ENCODE measurements at places on chromosomes 13 and 19.

- DNase-seq, result no peak
These were observed 2.7 kb upstream of the OR7G2 start for GRCh38 chr19:9109959-9110358.

- peak; percentile 89 for DNase-seq
These were observed 1.6 kb downstream of the SPINT2 start for GRCh38 chr19:38265921-38266429.

DNA sequence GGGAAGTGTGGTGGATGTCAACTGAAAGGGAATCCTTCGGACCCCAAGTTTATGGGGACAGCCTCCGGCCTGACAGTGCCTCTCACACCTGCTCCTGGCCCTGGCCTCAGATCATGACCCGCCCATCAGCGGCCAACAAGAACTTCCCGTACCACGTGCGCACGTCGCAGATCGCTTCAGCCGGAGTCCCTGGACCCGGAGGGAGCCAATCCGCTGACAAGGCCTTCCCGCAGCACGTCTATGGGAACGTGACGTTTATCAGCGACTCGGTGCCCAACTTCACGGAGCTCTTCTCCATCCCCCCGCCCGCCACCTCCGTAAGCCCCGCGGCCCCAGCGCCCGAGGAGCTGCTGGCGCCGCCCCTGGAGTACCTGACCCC lies 2.0 kb upstream of the MEGF8 start:
- DNase-seq, result no peak

GRCh38 chr13:72317346-72318109 lies 409.9 kb downstream of the MZT1 start:
- no peak for DNase-seq

- DNase-seq, result no peak
These were observed 13.3 kb upstream of the RASA3 start for GRCh38 chr13:114145722-114146121.

GRCh38 chr13:107712145-107712860 lies 503.0 kb downstream of the LIG4 start:
- DNase-seq, result no peak

DNA sequence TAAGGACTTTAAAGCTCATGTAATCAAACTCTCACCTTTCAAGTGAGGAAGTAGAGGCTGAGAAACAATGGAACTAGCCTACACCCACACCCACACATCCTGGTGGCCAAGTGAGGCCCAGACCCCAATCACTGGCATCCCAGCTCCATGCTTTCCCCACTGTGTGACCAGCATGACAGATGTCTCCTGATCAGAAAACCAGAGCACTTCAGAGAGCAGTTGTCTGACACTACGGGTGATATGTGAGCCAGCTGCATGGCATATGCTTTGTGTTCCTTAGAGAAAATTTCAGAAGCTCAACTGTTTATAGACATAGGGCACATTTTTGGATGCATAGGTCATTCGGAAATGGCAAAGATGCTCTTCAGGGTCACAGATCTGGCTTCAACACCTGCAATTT lies 315.2 kb downstream of the NDFIP2 start:
- DNase-seq, result peak; percentile 77

GRCh38 chr19:29265436-29265835 lies 52.5 kb upstream of the UQCRFS1 start:
- no peak for DNase-seq

GRCh38 chr19:3879656-3880055 lies 829 bp upstream of the ATCAY start:
- no peak for DNase-seq

GRCh38 chr13:31477961-31478360 lies 261.4 kb upstream of the RXFP2 start:
- no peak for DNase-seq

DNA sequence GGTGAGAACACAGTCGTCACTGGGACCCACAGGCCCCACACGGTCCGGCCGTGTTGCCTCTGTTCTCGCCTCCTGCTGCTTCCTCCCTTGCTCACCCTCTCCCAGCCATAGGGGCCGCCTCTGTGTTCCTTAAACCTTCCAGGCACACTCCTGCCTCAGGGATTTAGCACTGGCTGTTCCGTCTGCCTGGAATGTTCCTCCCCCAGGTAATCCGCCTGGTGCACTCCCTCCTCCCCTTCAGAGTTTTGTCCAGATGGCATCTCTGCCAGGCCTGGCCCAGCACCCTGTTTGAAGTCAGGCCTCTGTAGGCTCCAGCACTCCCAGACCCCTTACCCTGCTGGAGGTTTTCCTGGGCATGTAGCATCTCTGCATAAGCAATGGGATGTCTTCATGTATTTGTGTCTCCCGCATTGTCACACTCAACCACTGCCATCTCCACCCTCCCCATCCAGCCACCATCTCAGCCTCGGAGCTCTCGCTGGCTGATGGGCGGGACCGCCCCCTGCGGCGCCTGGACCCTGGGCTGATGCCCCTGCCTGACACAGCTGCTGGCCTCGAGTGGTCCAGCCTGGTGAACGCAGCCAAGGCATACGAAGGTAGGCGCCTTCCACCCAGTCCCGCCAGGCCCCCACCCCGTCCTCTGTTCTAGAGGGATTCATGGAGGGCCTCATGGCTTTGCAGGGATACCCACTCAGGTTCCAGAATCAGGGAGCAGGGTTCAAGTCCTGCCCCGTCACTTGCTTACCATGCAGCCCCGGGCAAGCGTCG lies 25.9 kb downstream of the DPF1 start:
- no peak for DNase-seq

DNA sequence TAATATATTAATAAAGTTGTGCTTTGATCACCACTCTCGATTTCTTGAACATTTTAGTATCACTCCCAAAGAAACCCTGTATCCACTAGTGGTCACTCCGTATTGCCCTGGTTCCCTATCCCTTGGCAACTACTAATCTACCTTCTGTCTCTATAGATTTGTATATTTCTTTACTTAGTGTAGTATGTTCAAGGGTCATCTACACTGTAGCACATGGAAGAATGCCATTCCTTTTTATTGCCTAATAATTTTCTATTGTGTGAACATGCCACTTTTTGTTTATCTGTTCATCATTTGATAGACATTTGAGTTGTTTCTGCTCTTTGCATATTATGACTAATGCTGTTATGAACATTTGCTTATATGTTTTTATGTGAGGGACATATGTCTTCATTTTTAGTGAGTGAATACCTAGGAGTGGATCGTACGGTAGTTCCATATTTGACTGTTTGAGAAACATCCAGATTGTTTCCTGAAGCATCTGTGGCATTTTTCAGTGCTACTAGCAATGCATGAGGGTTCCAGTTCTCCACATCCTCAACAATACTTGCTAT lies 254.0 kb downstream of the GPC6 start:
- DNase-seq, result no peak

DNA sequence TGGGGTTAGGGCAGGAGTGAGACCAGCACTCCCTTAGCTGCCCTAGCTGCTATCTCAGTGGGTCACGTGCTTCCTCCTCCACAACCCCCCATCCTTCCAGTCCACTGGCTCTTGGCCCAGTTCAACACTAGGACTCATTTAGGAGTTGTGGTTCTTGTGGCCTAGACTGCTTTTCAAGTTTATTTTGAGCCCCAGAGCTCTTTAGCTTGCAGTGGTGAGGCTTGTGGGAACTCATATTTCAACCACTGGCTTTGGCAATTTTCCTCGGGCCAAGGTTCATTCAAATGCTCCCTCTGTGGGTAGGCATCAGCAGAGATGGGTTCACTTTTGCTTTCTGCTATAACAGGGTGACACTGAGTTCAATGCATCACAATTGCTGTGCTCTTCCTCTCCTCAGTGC lies 436.2 kb upstream of the SLITRK5 start:
- peak; percentile 81 for DNase-seq

DNA sequence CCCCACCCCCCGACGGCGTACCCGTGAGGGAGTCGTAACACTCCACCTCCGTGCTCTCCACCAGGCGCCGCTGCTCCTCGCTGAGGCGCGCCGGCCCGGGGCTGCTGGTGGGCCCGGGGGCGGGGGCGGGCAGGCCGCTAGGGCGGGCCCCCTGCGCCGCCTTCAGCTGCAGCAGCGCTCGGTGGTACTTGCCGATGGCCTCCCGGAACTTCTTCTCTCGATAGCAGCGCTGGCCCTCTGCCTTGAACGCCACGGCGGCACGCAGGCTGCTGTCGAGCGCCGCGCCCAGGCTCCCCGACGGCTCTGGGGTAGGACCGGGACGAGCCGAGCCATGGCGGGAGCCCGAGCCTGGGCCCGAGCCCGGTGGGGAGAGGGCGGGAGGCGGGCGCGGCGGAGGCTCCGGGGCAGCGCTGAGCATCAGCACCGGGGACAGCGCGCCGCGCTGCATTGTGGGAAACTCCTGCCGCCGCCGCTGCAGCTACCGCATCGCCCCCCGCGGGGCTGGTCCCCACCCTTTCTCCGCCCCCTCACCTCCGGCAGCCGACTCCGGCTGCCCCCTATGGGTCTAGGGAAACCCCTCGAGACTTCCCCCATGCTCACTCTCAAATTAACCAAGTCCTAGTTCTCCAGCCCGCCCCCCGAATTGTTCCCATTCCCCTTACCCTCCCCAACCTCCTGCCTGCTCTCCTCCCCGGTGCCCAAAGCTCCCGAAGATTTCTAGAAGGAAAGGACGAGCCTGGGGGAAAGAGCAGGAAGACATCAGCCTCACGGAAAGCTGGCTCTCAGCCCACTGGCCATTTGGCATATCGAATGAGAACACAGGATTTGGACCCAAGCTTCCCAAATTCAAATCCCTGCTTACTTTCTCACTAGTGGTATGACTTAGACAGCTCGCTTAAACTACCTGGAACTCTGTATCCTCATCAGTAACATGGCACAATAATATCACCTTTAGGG lies at the start of gene TTC9B:
TTC9B (minus strand) TSS at position 451 of the 957 bp plus-strand sequence; CDS start at position 448, 3 bp downstream.
- no peak for DNase-seq

GRCh38 chr19:2014731-2015607 lies 545 bp downstream of the BTBD2 start:
- DNase-seq, result peak; percentile 36

DNA sequence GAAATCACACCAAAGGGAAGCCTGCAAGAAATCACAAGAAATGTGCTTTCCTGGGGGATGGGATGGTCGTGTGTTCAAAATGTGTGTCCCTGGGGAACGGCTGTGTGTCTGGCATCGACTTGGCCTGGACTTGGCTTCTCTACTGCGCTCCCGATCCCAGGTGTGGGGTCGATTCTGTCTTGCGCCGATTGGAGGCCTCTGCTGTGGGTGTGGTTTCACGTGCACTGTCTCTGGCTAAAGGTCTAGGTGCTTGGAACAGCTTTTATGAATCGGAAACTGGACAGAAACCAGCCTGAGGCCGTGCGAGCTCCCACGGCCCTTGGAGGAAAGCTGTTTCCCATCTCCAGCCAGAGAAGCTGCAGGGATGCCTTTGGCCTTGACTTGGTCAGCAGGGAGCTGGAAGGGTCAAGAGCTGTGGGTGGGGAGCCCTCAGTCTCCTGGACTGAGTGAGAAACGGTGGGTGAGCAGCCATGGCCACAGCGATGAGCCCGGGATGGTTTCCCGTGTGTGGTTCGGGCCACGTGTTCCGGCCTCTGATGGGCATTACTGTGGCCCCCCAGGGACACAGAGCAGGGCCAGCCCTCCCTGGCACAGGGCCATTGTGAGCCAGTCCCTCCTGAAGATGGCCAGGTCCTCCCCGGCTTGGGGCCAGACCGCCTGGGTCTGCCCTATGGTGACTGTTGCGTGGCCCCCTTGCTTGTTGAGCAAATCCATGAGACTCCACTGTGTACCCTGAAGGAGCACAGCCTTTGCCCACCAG lies 29.7 kb downstream of the MCF2L start:
- DNase-seq, result no peak

DNA sequence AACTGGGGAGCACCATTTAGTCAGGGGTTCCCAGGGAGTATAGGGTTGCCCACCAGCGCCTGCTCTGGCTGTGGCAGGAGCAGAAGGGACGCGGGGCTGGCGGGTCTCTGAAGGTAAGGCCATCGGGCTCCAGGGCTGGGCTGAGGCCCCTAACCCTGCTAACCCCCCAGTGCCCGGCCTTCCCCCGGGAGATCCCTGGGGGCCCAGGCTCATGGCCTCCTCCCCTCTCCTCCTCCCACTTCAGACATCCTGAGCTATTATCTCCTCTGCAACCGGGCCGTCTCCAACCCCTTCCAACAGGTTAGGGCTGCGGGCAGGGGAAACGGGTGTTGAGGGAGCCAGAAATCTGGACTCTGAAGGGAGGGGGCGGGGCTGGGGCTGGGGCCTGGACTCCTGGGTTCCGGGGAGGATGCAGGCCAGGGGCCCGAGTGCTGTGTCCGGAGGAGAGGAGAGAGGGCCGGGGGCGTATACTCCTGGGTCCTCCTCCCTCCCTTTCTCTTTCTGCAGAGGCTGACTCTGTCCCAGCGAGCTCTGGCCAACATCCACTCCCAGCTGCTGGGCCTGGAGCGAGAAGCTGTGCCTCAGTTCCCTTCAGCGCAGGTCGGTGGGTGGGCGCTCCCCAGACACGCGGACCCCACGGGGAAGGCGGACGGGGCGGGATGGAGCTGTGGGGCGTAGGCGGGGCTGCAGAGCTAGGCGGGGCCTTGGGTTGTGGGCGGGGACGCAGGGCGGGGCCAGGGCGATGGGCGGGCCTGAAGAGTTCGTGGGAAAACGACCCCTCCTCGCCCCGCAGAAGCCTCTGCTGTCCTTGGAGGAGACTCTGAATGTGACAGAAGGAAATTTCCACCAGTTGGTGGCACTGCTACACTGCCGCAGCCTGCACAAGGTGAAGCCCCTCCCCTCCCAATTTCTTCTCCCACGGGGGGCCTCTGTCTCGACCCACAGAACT lies 15.3 kb downstream of the TTYH1 start:
- DNase-seq, result peak; percentile 37

DNA sequence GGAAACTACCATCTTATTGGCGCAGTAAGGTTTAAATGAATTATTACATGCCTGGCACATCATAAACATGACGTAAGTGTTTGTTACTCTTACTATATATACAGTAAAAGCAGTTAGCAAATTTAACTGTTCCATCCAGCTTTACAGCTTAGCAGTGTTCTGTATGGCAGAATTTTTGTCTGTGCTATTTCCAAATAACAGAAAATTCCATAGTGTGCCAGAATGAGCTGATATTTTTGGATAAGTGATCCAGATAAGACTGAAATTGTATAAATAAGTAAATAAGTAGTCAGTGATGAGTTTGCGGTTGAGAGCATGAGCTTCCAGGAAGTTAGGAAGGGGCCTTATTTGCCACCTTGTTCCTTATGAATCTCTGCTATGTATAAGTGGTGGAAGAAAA lies 236.5 kb upstream of the SLC10A2 start:
- no peak for DNase-seq

- no peak for DNase-seq
These were observed 15.1 kb downstream of the PRAM1 start for GRCh38 chr19:8487137-8487851.

GRCh38 chr13:46905249-46905648 lies 8.4 kb upstream of the HTR2A start:
- DNase-seq, result no peak

GRCh38 chr13:75271846-75272245 lies 210.1 kb downstream of the TBC1D4 start:
- no peak for DNase-seq

- peak; percentile 77 for DNase-seq
These were observed 31.2 kb downstream of the NLRP12 start for GRCh38 chr19:53792721-53793433.

GRCh38 chr19:1401138-1401888 lies at the start of gene GAMT:
Gene GAMT, minus strand, starts transcription at chr19:1401542. Its CDS starts 66 bp downstream, at chr19:1401476.
- peak; percentile 37 for DNase-seq

GRCh38 chr13:35716729-35717128 lies 240.2 kb upstream of the MAB21L1 start:
- no peak for DNase-seq

Measured in SJCRH30 (cell line).